Small intestine (tissue), 16 donors: ENCODE measurements at places on chromosomes 5 and 9. TPM values are rescaled to one million over a fixed set of nuclear protein-coding genes. Genes with fewer than 3 reads are reported as not detected.

ANKS6 gene
- 33.3 TPM for polyA plus RNA-seq

NFIL3 gene
- polyA plus RNA-seq: 10.1 TPM

TICAM2 gene
- polyA plus RNA-seq: 1.6 TPM

CACNA1B gene
- 0.91 TPM for polyA plus RNA-seq

NR2F1-AS1 gene
- polyA plus RNA-seq: 0.89 TPM

AUH gene
- 51.4 TPM for polyA plus RNA-seq
